ENCODE measurements at places on chromosomes 5 and 9.

GRCh38 chr5:136159457-136159856 lies 26.8 kb downstream of the SMAD5 start:
- DNase-seq = no peak

DNA sequence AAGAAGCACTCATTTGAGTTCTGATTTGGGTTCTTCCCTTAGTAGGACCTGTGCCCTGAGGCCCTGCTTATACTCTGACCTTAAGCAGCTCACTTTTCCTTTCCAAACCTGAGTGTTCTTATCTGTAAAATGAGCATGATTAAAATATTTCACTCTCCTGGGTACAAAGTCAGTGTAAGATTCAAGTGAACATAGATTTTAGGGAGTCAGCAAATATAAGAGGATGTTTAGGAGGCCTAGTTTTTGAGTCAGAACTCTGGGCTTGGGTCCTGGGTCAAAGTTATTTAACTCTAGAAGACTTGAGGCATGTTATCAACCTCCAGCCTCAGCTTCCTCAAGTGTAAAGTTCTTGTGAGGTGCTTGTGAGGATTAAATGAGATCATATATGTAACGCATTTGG lies 8.7 kb upstream of the SPARC start:
- no peak for DNase-seq

DNA sequence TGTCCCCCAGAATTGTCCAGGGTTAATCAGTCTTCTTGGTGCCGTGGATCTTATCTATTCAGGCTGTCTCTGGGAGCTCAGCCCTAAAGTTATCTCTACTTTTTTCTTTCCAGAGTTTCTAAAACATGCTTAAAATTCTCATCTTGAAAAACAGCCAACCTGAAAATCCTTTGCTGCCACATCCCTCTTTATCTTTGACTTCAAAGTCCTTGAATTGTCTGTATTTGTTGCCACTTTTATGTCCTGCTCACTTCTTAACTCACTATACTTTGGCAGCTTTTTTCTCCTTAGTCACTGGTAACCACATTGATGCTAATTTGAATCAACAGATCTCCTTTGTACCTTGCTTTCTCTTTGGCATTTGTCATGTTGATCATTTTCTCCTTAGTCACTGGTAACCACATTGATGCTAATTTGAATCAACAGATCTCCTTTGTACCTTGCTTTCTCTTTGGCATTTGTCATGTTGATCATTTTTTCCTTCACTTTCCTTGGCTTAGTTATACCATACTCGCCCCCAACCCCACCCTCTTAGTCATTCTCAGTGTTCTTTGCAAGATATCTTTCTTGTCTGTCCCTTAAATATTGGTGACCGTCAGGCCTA lies 8.5 kb downstream of the DMXL1 start:
- no peak for DNase-seq

GRCh38 chr5:180433032-180433422 lies 61.2 kb upstream of the CNOT6 start:
- no peak for DNase-seq

Measured in neuronal stem cell (in vitro differentiated cells).